ENCODE measurements at places on chromosomes 7 and 10.

DNA sequence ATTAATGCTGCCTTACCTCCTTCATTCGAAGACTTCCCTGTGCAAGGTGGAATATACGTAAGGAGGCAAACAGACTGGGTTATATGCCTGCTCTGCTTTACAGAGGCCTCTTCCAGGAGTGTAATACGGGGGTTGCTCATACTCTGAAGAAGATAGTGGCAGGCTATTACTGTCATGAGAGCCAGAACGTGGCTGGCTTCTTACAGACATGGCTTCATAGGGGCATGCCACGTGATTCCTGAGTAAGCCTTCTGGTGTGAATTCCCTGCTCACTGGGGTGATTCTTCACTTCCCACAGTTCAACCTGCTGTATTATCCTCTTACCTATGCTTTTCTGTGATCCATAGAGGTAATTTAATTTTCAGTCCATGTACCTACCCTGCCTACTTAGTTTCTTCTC, 141.8 kb downstream of the ST7 start:
- H3K27ac ChIP-seq = no peak overlapping the region

DNA sequence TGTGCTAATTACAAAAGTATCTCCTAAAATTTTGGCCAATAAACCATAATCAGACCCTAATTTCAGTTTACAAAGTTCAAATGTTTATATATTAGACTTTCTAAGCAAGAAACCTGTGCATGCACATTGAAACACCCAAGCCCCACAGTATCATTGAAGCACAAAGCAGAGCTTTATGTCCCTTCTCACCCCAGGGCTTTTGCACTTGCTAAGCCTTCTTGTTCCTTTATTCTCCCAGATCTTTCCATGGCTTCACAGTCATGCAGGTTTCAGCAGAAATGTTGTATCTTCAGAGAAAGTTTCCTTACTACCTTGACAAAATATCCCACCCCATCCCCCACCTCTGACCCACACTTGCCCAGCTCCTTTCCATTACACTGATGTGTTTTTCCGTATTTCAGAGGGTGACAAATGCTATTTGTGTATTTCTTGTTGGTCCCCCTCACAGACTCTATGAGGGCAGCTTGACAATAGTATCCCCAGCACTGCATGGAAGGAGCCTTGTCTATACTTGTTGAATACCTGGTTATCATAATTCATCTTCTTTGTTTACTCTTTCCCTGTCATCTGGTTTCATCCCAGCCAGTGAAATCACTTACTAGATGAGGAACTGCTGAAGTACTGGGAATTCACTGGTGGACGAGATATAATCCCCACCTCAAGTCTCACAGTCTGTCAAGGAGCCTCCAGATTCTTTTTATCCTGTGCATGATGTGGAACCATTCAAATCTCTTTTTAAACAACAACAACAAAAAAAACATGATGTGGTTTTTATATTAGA, 24.0 kb upstream of the PCGF5 start:
- H3K4me3 ChIP-seq = no peak overlapping the region
- peaks cover 12% of the 10 kb centered on the region for H3K4me1 ChIP-seq
- H3K36me3 ChIP-seq = no peaks in the 10 kb centered on the region

- no peaks in the 10 kb centered on the region for H3K27me3 ChIP-seq
- H3K27ac ChIP-seq = peak overlapping the region; percentile 96
Measured at GRCh38 chr10:11823989-11824346, 812 bp downstream of the PROSER2 start.

- H3K36me3 ChIP-seq = peaks cover 29% of the 10 kb centered on the region
- DNase-seq = peak; percentile 81
- no peak overlapping the region for H3K27ac ChIP-seq
- no peaks in the 10 kb centered on the region for H3K4me1 ChIP-seq
- no peaks in the 10 kb centered on the region for H3K27me3 ChIP-seq
Measured at GRCh38 chr10:59808896-59809643, 55.8 kb upstream of the MRLN start.

DNA sequence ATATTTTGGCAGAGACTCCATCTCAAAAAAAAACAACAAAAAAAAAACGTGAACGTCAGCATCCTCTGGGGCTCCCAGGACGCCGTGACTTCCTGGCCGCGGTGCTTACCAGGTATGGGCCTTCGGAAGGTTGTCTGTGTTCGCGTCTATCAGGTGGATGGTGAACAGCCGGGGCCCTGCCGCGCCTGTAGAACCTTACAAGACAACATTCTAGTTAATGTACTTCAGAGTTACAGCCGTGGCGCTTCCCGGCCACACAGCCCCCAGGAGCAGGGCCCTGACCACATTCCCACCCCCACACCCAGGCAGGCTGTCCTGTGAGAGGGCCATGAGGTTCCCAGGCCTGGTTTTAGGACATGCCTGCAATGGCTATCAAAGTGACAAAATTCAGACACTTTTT, 111.0 kb downstream of the SMURF1 start:
- H3K4me1 ChIP-seq = no peaks in the 10 kb centered on the region
- no peak overlapping the region for H3K4me3 ChIP-seq
- H3K27me3 ChIP-seq = no peaks in the 10 kb centered on the region
- no peak overlapping the region for H3K27ac ChIP-seq

GRCh38 chr7:128791121-128791971, at the start of gene CCDC136:
Gene CCDC136, plus strand, starts transcription at chr7:128791968. Its CDS starts 444 bp downstream, at chr7:128792412.
- H3K27ac ChIP-seq = no peak within 1 kb of the TSS
- peak; percentile 62 for DNase-seq
- H3K4me3 ChIP-seq = no peak within 1 kb of the TSS
- H3K36me3 ChIP-seq = no peaks in the 10 kb centered on the region
- H3K4me1 ChIP-seq = peaks cover 4% of the 10 kb centered on the region

DNA sequence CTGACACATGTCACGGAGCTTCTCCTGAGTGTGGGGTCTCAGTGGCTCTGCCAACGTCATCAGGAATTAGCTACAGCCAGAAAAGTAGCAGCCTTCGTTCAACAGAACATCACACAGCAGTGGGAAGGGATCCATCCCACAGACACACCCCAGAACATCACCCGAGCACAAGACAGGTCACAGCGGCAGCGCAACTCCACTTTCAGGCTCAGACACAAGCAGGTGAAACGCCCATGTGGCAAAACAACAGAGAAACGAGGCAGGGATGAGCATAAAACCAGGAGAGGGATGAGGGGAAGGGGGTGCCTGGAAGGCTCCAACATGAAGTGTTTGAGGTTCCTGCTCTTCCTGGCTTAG, 44.8 kb downstream of the CAMK2B start:
- no peaks in the 10 kb centered on the region for H3K27me3 ChIP-seq
- no peak overlapping the region for H3K27ac ChIP-seq
- H3K36me3 ChIP-seq = no peaks in the 10 kb centered on the region
- DNase-seq = no peak
- H3K4me1 ChIP-seq = no peaks in the 10 kb centered on the region

DNA sequence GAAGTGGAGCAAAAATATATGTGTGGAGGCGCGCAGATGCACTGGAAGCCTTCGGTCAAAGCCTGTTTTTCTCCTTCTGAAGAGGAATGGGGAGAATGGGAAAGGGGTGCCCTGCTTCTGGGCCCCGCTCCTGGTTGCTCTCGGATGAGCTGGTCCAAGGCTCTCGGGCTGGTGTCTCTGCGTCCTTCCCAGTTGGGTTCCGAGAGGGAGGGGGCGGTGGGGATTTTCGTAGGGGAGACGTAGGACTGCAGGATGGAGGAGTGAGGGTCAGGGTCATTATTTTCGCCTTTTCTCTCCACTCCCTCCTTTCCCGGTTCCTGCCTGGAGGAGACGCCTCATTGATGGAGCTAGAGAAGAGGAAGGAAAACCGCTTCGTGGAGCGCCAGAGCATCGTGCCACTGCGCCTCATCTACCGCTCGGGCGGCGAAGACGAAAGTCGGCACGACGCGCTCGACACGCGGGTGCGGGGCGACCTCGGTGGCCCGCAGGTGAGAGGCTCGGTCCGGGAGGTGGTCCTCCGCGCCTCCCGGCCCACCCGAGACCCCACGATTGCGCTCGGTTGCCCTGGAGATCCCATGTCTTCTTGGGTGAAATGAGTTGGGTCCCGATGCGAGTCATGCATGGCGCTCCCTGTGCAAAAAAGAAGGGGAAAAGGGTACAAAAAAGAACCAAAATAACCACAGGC, 790 bp downstream of the ADAM22 start:
- H3K4me3 ChIP-seq = peak overlapping the region; percentile 29
- no peak for DNase-seq
- H3K36me3 ChIP-seq = no peaks in the 10 kb centered on the region

GRCh38 chr7:1663223-1663622, 6.9 kb upstream of the ELFN1 start:
- no peak for DNase-seq
- H3K27ac ChIP-seq = no peak overlapping the region
- H3K4me1 ChIP-seq = peaks cover 28% of the 10 kb centered on the region
- no peak overlapping the region for H3K4me3 ChIP-seq

Measured in liver (tissue), 10 donors.